Right ventricle myocardium inferior (tissue), 1 donor: ENCODE measurements at places on chromosomes 4 and X. TPM values are rescaled to one million over a fixed set of nuclear protein-coding genes. Genes with fewer than 3 reads are reported as not detected.

DNA sequence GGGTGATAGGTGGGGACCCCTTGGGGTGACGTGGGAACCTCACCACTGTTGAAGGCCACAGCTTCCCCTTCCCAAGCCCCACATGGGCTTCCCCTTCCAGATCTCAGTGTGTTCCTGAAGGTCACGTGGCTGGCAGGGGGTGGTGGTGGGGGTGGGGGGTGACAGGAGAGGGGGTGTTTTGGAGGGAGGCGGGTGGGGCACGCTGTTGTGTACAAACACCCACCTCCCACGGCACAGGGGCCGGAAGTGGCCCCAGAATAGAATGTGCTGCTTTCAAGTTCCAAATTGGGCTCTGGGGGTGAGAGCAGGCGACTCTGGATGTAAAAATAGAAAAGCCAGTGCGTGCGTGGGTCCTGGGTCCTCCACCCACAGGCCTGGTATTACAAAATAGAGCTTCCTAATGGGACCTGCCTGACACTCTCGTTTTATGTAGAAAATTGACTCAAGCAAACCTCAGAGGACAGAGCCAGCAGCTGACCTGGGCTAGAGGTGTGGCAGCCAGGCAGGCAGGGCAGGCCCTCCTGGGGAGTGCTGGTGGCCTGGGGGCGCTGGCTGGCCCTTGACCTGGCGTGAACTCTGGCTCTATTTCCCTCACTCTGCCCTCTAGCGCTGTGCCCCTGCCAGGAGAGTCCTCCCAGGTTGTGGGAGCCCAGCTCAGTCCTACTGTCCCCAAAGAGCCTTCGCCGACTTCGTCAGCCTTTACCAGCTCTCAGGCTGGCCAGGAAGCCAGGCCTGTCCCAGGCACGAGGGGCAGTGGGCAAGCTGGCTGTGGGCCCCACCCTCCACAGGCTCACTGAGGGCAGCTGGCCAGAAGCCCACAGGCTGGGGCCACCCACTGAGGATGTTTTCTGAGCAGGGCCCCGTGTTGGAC is 5.4 kb upstream of the SH3BP2 start:
- DNase-seq: peak; percentile 80

The DUSP9 gene
- 0.19 TPM for total RNA-seq

DNA sequence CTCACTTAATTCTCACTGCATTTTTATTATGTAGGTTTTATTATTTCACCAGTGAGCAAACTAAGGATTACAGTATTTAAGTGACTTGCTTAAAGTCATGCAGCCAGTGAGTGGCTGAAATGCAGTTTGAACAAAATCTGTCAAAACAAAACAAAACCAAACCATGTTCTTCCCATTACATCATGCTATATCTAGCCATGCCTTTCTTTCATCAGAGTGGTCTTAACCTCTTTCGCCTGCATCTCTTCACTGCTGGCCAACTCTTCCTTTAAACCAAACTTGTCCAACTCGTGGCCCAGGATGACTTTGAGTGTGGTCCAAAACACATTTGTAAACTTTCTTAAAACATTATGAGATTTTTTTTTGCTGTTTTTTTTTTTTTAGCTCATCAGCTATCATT is 223.2 kb downstream of the PCDH7 start:
- no peak for DNase-seq

DNA sequence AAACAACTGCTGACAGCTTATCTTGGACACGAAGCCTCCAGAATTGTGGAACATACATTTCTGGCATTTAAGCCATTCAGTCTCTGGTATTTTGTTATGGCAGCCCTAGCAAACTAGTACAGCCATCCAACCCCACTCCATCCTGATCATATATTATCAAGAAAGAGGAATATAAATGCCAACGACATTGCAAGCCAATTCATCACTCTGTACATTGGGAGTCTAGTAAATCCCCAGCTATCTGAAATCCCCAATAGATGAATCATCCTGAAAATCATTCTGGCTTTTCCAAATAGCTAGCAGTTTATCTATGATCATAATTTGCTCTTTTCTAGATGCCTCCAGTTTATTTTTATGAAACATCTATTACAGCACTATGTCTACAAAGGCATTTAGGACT is 41.1 kb downstream of the FRMD7 start:
- DNase-seq: no peak

GRCh38 chr4:118224243-118224829 is 128.5 kb downstream of the PRSS12 start:
- DNase-seq: no peak

DNA sequence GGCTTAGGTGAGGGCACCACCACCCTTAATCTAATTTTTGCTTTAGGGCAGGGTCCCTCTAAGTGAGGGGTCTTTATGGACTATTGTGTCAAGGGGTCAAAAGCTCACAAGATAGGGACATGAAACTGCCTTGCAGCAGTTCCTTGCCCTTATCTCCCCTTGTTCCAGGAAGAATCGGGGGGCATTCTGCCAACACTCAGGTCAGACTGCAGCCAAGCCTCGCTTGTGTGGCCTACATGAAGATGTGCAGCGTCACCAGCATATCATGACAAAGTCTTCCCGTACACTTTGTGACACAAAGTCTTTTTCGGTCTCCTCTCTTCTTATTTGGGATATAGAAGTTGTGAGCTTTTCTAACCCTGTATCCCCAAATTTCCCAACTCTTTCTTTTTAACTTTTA is 17.5 kb upstream of the USP9X start:
- DNase-seq: no peak

DNA sequence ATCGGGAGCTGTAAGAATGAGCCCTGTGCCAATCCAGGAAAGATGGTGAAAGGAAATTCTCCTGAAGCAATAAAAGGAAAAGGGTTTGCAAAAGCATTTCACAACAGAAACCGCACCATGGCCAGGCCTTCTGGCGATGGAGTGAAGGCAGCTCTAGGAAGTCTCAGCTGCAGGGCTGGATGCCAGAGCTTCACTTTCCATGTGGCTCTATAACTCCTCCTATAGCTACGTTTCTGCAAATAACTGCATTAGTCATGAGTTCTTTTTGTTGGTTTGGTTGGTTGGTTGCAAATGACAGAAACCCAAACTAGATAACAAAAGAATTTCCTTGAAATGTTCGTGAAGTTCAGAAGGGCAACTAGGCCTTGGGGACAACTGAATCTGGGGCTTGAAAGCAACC is 84.6 kb downstream of the RELL1 start:
- no peak for DNase-seq

The KLB gene
- total RNA-seq: 0.30 TPM

DNA sequence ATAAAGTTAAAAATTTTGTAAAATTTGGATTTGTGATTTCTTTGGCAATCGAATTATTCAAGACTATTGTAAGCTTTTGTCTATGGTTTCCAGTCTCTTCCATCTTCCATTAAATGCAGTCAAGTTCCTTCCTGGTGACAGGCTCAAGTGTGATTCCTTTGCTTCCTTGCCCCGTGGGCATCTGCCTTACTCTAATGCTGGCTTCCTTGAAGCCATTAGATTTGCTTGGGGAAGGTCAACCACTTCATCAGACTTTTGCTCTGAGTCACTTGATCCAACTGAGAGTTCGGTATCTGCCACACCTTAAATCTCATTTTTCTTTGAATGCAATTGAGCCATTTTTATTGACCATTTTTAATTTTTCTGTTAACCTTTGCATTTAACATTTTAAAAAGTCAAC is 648.8 kb downstream of the SPOCK3 start:
- DNase-seq: no peak

The EIF1AX gene
- 60.2 TPM for total RNA-seq

DNA sequence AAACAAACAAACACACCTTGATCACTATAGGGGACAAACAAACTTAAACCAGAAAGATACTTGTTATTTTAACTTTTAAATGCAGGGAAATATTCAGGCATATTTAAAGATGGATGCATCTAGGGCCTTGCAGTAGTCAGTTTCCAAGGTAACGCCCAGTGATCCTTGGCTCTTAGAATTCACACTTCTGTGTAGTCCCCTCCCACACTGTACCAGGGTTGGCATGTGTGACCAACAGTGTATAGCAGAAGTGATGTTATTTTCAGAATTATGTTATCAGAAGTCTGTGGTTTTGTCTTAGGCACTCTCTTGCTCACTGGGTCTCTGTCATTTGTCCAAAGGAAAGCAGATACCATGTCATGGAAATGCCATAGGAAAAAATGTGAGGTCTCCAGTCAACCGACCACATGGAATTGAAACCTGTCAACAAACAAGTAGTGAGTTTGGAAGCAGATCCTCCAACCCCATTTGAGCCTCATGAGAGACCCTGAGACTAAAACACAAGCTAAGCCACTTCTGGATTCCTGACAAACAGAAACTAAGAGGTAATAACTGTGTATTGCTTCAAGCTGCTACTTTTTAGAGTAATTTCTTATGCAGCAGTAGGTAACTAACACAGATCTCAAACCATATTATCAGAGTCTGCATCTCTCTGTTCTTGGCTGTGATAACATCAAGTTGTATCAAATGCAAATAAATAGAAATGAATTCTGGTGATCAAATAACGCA is 670.3 kb downstream of the KCTD8 start:
- DNase-seq: no peak

The NSUN7 gene
- 0.95 TPM for total RNA-seq

DNA sequence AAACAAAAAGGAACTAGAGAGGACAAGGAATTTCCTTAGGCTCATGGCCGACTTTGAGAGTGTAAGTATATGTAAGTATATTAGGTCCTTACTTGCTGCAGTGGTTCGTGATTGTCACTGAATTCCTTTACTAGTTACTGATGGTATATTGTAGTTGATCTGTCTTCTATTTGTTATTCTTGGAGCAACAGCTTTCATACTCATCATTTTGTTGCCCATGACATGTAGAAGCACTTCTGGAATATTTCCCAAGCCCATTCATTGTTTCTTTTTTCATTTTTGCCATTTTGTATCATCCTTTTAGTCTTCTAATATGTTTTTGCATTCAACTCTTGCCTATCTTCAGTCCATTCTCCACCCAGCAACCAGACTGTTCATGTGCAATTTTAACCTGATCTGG is 170.0 kb downstream of the ARHGAP10 start:
- DNase-seq: no peak

DNA sequence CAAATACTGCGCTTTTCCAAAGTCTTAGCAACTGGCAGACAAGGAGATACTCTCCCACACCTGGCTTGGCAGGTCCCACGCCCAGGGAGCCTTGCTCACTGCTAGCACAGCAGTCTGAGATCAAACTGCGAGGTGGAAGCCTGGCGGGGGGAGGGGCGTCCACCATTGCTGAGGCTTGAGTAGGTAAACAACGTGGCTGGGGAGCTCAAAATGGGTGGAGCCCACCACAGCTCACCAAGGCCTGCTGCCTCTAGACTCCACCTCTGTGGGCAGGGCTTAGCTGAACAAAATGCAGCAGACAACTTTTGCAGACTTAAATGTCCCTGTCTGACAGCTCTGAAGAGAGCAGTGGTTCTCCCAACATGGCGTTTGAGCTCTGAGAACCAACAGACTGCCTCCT is 23.0 kb upstream of the NFKB1 start:
- DNase-seq: no peak

- no peak for DNase-seq
Measured at GRCh38 chr4:137510557-137511265, 21.6 kb downstream of the PCDH18 start.

The HPGDS gene
- 3.1 TPM for total RNA-seq

DNA sequence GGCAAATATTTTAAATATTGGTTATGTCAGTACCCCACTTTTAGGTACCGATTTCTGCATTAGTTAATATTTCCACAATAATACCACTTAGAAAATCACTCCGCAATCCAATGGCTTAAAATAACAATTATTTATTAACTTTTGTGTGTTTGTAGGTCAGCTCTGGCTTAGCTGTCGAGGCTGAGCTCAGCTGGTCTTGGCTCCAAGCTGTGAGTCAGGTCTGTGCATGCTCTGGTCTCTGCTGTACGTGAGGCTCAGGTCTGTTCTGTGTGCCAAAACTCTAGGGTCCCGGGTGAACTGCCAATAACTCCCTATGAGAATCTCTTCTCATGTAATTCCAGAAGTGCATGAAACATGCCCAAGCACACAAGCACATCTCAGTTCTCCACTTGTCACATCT is 245.8 kb upstream of the GK2 start:
- no peak for DNase-seq

The SSX4B gene
- total RNA-seq: not detected

GRCh38 chr4:128803783-128804182 is 5.7 kb upstream of the JADE1 start:
- DNase-seq: no peak

The EDNRA gene
- 4.9 TPM for total RNA-seq

DNA sequence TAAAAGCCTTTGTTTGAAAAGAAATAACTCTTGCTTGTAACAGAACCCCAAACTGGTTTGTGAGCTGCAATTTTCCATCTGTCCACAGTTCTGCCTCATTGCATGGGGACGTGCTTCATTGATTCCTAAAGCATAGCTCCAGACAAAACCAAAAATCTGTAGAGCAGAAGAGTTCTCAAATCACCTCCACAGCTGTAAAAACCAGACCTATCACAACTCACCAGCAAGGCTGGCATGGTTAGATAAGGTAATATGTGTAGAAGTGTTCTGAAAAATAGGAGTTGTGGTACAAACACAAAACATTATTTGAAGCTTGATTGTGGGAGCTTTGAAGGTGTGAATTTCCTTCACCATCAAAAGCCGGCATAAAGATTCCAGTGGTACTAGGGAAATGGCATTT is 12.5 kb upstream of the RAB28 start:
- DNase-seq: no peak

DNA sequence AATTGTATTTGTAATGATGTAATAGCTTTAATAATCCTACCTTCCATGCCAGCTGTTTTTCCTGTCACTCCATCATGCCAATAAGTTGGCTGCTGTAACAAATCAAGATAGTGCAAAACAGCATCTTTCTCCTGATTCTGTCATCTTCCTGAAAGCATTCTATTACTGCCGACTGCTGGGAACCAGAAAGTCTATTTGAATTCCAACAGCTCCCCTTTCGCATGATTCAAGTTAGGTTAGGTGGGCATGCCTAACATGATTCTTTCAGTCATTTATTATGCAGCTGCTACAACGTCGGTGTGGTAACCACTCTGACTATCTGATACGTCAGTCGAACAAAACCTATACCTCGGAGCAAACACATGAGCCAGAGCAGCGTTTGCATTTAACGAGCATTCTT is 127.9 kb upstream of the DMD start:
- no peak for DNase-seq

DNA sequence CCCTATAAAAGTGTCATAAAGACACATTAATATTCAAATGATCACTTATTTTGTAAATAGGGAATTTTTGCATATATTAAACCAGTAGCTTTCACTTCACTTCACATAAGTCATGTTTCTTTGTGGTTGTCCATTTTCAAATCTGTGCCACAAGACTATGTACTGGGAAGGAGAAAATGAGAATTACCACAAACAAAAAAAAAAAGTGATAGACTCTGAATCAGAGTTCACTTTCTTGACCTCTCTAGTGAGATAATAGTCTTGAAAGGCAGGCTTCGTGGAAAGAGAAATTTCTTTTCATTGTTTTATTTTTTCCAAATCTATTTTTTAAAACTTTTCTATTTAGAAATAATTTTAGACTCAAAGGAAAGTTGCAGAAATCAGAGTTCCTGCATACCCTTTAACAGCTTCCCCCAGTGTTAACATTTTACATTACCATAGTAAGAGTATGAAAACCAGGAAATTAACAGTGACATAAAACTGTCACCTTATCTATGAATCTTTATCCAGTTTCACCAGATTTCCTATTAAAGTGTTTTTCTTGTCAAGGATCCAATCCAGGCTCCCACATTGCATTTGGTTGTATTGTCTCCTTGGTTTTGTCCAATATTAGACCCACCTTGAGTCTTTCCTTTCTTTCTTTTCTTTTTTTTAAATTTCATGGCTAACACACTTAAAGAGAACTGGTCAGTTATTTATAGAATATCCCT is 215.4 kb upstream of the PGRMC2 start:
- no peak for DNase-seq
